ENCODE measurements at places on chromosomes 7 and 10.
A peak's percentile ranks its signal among the peaks of the same experiment; 100 is the strongest.

- no peak for DNase-seq
Observed at GRCh38 chr7:44966731-44967538, 11.9 kb downstream of the MYO1G start.

DNA sequence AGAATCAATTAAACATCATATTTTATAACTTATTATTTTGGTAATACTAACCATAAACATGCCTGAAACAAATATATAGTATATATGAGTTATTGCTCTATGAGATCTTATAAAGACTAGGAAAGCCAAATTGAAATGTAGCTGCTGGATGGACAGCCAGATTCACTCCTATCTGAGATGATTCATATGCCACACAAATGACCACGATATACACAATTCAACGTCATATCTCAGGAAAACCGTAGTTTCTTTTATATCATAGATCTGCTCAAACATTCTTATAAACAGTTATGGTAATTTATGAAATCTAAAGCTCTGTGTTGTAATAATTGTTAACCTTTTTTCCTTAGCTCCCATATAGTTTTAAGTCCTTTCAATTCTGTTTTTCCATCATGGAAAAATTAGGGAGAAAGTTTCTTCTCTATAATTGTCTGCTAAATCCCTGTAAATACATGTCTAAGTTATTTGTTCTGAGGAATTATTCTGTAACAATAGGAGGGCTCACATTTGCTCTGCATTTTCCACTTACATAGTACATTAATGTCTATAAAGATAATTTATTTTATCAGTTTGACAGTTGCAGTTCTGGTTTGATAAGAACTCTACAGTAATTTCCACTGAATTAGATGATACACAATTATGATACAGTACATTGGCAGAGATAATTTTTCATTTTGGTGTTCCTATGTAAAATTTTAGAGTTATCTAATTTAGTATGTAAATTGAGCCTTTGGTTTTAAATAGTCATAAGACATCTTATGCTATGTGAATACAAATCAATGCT lies 42.7 kb downstream of the GNAT3 start:
- peak; percentile 26 for DNase-seq

DNA sequence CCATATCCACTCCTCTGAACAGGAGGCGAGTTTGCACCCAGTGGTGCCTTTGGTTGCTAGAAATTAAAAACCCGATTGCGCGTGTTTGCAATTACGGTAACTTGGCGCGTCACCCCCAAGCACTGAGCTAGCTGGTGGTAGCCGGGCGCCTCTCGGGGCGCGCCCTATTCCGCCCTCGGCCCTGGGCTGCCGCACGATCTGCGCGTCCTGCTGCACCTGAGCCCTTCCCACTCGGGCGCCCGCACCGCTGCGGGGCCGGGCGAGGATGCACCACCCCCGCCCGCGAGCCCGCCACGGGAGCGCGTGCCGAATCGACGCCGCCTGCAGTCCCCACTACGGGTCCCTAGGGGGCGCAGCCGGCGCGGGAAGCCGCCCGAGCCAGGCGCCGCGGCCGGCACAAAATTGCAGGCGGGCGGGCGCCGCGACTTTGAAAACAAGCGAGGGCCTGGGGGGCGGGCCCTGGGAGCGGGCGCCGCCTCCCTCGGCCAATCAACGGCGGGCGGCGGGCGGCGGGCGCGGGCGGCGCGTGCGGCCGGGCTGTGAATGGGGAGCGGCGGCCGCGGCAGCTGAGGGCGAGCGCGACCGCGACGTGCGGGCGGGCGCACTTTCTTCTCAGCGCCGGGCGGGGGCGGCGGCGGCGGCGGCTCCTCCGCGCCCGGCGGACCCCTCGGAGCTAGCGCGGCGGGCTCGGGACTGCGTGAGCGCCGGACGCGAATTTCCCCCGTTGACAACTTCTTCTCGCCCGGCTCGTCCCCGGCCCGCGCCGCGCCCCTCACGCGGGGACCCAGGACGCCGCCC lies at the start of gene SDK1:
TSS of gene SDK1 (plus strand) at position 602 of the 798 bp plus-strand sequence. CDS start 335 bp downstream, outside the sequence.
- peak; percentile 82 for DNase-seq

- peak; percentile 27 for DNase-seq
Observed at GRCh38 chr7:42338231-42338915, 101.4 kb upstream of the GLI3 start.

DNA sequence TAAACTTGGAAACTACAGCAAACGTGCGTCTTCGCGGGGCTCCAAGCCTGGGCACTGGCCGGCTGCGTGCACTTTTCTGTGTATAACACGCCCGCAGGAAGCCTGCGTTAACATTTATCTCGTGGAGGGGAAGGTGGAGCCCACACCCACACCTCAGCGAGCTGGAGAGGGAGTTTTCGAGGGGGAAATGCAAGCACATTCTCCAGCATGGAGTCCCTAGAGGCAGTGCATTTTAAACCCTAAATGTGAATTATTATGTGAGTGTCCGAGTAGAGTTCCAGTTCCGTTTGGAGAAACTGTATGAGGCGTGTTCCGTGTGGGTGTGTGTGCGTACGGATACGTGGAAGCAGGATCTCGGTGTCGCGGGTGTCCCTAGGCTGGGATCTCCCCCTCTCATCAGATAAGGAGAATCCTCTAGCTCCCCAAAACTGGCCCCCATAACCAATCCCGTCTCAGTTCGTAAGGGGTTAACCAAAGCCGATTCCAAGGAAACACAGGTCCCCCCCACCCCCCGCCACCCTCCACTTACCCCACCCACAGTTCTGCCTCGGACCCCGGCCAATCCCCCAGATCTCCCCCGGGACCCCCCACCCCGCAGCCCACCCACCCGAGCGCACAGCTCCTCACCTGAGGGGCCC lies 403 bp downstream of the CDK6 start:
- peak; percentile 31 for DNase-seq

DNA sequence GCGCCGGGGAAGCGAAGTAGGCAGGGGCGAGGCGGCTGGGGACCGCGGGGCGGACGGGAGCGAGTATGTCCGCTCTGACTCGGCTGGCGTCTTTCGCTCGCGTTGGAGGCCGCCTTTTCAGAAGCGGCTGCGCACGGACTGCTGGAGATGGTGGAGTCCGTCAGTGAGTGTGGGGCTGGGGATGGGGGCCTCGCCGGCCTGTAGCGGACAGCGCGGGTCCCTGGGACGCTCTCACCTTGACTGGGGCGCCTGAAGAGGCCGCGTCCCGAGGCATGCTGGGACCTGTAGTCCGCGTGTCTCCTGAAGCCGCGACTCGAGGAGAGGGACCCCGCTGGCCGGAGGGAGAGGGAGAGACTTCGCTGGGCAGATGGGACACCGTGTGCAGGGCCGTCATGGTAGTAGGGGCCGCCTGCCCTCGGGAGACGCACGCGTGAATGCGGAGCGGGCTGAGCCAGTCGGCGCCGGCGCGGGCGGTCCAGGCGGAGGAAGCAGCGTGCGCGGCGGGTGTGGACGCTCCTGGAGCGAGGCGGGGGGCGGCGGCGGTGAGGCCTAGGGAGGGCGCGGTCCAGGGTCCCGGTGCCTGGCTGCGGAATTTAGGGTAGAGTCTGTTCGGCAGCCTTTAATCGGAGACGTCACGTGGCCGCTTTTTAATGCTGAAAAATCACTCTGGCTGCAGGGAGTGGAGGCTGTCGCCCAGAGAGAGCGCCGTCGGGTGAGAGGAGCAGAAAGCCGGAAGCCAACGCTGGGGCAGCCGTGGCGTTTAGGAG lies at the start of gene NDUFB2:
TSS of gene NDUFB2 (plus strand) at position 29 of the 767 bp plus-strand sequence. CDS start at position 66, 37 bp downstream.
- DNase-seq: peak; percentile 73

- DNase-seq: no peak
Observed at GRCh38 chr7:157558875-157559595, 222.2 kb downstream of the DNAJB6 start.

DNA sequence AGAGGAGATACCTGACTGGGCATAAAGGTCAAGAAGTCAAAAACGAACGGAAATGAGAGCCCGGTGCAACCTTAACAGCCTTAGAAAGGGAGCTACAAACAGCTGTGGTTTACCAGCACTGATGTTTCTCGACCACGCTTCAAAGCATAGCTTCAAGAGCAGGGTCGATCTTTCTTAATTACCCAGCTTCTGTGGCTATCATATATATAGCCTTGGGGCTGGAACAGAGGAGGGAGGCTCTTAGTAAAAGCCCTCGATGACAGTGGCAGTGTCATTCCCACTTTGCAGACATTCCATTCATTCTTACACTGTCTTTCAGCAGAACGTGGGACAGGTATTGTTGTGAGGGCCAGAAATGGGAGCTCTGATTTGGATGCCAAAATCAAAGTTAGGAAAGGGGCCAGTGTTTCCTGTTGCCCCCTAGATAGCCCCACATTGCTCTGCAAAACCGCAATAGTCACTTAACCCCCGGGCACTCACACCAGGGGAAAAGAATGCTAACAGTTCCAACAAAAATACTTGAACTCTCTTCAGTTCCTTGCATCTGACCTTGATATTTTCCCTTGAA lies 141.5 kb downstream of the MTPAP start:
- DNase-seq: no peak

GRCh38 chr7:149004405-149005370 lies 23.6 kb downstream of the PDIA4 start:
- DNase-seq: no peak

- peak; percentile 30 for DNase-seq
Observed at GRCh38 chr10:7787150-7787856, 490 bp downstream of the KIN start.

GRCh38 chr7:29457565-29458011 lies 106.0 kb upstream of the PRR15 start:
- no peak for DNase-seq

- DNase-seq: peak; percentile 5
Observed at GRCh38 chr10:17918187-17918903, 33.4 kb upstream of the SLC39A12 start.

DNA sequence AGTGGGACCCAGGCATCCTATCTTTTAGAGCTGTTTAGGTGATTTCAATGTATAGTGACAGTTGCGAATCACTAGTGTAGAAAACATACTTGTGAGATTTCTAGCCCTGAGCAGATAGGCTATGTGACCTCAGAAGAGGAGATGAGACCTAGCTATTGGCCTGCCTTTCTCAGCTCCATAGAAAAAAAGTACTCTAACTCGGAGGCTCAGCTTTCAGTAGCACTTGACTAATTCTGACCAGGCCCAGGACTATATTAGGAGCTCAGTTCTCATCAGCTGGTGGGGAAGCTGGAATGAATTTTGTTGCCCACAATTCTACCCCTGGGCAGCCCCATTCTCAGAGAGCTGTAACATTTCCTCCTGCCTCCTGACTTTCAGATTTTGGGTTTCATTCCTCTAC lies 179.9 kb upstream of the NAMPT start:
- no peak for DNase-seq

DNA sequence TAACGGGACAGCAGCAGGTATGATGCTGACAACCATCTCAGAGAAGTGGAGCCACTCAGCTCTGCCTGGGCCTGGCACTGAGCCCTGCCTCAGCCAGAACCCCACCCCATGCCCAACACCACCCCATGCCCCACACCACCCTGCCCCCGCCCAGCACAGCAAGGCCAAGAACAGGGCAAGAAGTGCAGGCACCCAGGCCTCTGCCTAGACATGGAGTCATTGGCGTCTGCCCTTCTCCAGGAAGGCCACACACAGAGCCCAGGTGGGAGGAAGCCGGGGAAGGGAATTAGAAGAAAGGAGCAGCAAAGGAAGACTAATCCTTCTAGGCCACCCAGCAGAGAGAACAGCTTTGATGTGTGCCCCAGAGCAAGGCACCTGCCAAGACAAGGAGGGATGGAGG lies 18.9 kb downstream of the CAMK2G start:
- DNase-seq: no peak

GRCh38 chr10:24228642-24229041 lies 19.7 kb downstream of the KIAA1217 start:
- no peak for DNase-seq

GRCh38 chr7:158395780-158396278 lies 191.8 kb downstream of the PTPRN2 start:
- DNase-seq: no peak

DNA sequence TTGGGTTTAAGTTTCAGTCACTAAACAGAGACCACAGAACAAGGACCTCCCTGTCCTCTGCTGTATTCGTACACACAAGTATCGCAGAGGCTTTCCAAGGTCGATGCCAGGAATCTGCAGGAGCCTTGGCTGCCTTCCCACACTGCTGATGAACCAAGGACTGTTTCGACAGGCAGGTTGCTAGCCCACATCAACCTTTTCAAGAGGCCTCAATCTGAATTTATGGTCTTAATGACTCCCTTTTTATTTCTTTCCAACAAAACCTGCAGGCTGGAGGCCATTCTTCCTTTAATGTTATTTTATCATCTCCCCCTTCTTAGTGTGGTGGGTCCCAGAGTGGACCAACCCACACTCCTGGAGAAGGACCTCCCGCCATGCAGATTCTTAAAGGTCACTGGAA lies 45.6 kb downstream of the JCAD start:
- DNase-seq: no peak

- DNase-seq: peak; percentile 43
Observed at GRCh38 chr10:5659702-5660528, 6.5 kb downstream of the ASB13 start.

GRCh38 chr7:2553831-2554581 lies 1.3 kb downstream of the BRAT1 start:
- DNase-seq: no peak

GRCh38 chr10:132728321-132728720 lies 57.6 kb downstream of the NKX6-2 start:
- no peak for DNase-seq

GRCh38 chr7:83837683-83838082 lies 188.7 kb upstream of the SEMA3E start:
- no peak for DNase-seq

GRCh38 chr7:36216063-36216684 lies 63.1 kb downstream of the EEPD1 start:
- peak; percentile 33 for DNase-seq

GRCh38 chr7:91579837-91580236 lies 300.7 kb downstream of the MTERF1 start:
- DNase-seq: no peak

GRCh38 chr10:23318359-23318758 lies 26.2 kb downstream of the C10orf67 start:
- no peak for DNase-seq

DNA sequence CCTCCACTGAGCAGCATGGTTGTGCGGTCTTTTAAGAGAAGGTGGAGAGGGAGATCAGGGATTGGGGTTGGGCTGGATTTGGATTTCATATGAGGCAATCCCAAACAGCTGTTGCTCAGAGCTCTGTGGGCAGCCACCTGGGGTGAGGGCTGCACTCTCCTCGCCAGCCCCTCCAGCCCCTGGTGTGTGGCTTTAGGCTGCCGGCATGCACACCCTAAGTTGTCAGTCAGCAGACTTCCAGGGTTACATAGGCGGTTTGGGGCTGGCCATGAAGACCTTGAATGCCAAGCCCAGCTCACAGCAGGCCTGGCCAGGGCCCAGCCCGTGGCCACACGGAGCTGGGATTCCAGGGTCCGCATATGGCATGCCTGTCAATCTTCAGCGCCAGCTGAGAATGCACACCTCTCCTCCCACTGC lies 54.8 kb downstream of the ZMIZ1 start:
- DNase-seq: no peak

DNA sequence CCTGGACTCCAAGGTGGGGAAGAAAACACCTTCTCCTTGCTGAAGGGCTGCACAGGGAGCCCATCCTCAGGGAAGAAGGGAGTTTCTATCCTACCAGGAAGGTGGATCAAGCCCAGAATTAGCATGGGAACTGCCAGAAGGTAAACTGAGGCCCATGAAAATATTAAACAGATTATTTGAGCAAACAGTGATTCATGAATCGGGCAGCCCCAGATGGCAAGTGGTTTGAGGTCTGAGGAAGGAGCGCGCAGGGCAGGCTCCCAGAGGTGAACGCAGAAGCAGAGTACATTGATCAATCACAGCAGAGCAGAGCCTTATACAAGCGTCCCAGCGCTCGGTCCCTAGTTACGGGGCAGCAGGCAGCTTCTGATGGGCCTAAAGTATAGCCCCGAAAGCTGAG lies 35.8 kb upstream of the PROSER2 start:
- no peak for DNase-seq

- DNase-seq: peak; percentile 27
Observed at GRCh38 chr7:41624818-41625217, 78.1 kb downstream of the INHBA start.

GRCh38 chr10:22816298-22816653 lies 101.9 kb upstream of the PIP4K2A start:
- DNase-seq: peak; percentile 88
